ENCODE measurements at places on chromosomes 3 and 15.
A peak's percentile ranks its signal among the peaks of the same experiment; 100 is the strongest.

GRCh38 chr3:187274315-187274976 is 17.1 kb downstream of the MASP1 start:
- DNase-seq: no peak

DNA sequence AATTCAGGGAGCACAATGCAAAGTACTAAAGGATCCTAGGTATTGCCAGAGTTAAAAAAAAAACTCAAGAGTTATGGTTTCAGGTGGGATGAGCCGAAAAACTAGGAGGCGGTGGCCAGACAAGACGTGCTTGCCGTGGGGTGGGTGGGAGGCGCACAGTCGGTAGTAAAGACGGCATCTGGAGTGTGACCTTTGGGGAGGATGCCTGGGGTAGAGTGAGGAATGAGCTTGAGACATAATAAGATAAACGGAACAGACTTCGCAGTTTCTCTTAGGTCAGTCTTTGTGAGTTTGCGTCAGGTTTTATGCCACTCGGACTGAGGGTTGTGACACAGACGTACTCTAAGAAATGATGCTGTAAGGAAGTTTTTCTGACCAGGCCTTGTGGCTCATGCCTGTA is 139.6 kb downstream of the LRRK1 start:
- DNase-seq: no peak

DNA sequence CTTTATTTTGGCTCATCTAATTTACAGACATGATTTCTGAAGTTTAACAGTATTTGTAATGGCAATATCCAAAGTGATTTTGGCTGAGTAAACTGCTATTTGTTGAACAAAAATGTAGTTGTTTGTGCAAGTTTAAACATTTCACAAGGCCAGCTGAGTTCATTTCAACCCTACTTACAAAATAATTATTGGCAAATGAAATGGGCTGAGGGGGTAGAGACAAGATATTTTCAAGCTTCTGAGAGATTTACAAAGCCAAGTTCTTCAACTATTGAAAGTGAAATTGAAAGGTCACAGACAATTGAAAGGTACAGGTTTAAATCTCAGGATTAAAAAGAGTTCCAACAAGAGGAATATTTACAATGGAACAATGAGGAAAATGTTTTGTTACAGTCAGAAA is 77.1 kb downstream of the DUT start:
- no peak for DNase-seq

GRCh38 chr3:95154766-95155165 is 1091.9 kb downstream of the NSUN3 start:
- peak; percentile 54 for DNase-seq

DNA sequence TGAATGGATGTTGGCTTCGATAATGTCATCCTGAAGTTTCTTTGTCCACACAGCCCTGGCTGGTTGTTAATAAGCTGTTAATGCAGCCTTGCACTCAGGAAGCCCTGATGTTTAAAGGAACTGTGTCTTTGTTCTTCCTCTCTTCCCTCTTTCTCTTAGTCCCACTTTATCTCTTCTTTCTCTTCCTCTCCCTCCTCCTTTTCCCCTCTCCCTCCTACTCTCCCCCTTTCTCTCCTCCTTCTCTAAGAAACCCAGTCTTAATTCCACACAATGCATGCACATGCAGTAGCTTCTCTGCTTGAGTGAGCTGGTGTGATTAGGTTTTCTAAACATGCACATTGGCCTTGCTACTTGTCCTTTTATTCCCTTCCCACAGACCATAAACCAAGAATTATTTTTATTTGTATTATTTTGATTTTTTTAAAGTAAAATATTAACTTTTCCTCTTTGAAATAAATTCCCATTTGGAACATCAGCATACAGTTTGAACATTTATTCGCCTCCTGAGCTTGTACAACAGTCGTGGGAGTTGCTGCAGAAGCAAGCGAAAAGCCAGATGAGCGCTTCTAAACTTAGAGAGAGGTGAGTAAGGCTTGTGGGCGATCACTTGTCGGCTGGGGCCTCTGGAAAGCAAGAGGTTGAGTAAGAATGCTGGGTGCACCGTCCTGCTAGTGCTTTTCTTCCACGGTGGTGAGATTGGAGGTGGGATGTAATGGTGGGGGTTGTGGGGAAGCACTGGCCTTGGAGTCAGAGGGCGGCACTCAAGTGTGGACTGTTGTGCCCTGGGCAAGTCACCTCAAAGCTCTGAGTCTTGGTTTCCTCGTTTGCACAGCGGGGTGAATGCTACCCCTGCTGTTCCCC is 7.2 kb downstream of the GHRL start:
- DNase-seq: no peak

Data from RCC 7860 (cell line).